ENCODE measurements at places on chromosomes 2 and 18. TPM values are rescaled to one million over a fixed set of nuclear protein-coding genes. Genes with fewer than 3 reads are reported as not detected.

KCNS3 gene
- 5.2 TPM for total RNA-seq

- no peak for DNase-seq
- H3K36me3 ChIP-seq, result no peaks in the 10 kb centered on the region
- no peak overlapping the region for H3K4me3 ChIP-seq
- H3K27ac ChIP-seq, result no peak overlapping the region
Measured at GRCh38 chr2:126042089-126042488, 613.9 kb upstream of the GYPC start.

GRCh38 chr2:75155115-75155514 lies 44.2 kb downstream of the TACR1 start:
- H3K4me3 ChIP-seq, result no peak overlapping the region
- no peak for DNase-seq
- H3K27me3 ChIP-seq, result peaks cover 14% of the 10 kb centered on the region
- no peaks in the 10 kb centered on the region for H3K4me1 ChIP-seq
- no peak overlapping the region for H3K27ac ChIP-seq

DNA sequence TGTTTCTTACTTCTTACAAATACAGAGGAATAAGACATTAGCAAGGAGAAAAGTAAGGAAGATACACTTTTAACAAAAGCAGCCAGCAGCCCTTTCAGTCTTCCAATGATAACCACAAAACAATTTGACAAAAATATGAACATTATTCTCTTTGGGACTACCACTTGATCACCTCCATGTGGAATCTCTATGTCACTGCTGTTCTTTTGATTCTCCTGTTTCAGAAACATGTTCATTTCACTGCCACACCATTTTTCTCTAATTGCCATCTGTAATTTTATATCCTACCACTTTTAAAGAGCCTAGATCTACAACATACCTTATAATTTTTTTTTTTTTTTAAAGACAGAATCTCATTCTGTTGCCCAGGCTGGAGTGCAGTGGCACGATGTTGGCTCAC lies 10.9 kb downstream of the INO80D start:
- H3K4me1 ChIP-seq, result no peaks in the 10 kb centered on the region
- H3K4me3 ChIP-seq, result no peak overlapping the region
- DNase-seq, result no peak
- H3K36me3 ChIP-seq, result no peaks in the 10 kb centered on the region
- H3K27me3 ChIP-seq, result no peaks in the 10 kb centered on the region
- no peak overlapping the region for H3K27ac ChIP-seq

REG3A gene
- total RNA-seq, result not detected

GRCh38 chr18:78566065-78566464 lies 413.6 kb upstream of the SALL3 start:
- no peak overlapping the region for H3K27ac ChIP-seq
- H3K27me3 ChIP-seq, result no peaks in the 10 kb centered on the region
- H3K4me1 ChIP-seq, result no peaks in the 10 kb centered on the region
- DNase-seq, result no peak
- H3K36me3 ChIP-seq, result no peaks in the 10 kb centered on the region

KCNG3 gene
- total RNA-seq, result 1.5 TPM

GRCh38 chr18:69044215-69044614 lies 246.3 kb downstream of the CCDC102B start:
- no peaks in the 10 kb centered on the region for H3K4me1 ChIP-seq
- no peak overlapping the region for H3K27ac ChIP-seq
- no peaks in the 10 kb centered on the region for H3K36me3 ChIP-seq
- H3K4me3 ChIP-seq, result no peak overlapping the region
- no peak for DNase-seq

LIMS4 gene
- 1.1 TPM for total RNA-seq

CD226 gene
- total RNA-seq, result 1.2 TPM

RAX gene
- total RNA-seq, result not detected

- no peak overlapping the region for H3K4me3 ChIP-seq
- H3K36me3 ChIP-seq, result no peaks in the 10 kb centered on the region
- H3K27me3 ChIP-seq, result no peaks in the 10 kb centered on the region
- no peak for DNase-seq
Measured at GRCh38 chr2:127071901-127072328, 35.0 kb downstream of the BIN1 start.

SLC40A1 gene
- 1.5 TPM for total RNA-seq

- no peak overlapping the region for H3K27ac ChIP-seq
- no peaks in the 10 kb centered on the region for H3K27me3 ChIP-seq
- no peaks in the 10 kb centered on the region for H3K4me1 ChIP-seq
- DNase-seq, result no peak
- H3K4me3 ChIP-seq, result no peak overlapping the region
- peaks cover 5% of the 10 kb centered on the region for H3K36me3 ChIP-seq
Measured at GRCh38 chr2:241724975-241725870, 9.2 kb upstream of the D2HGDH start.

ALK gene
- total RNA-seq, result not detected

GRCh38 chr2:37792366-37792765 lies 120.9 kb upstream of the CDC42EP3 start:
- no peaks in the 10 kb centered on the region for H3K36me3 ChIP-seq
- no peaks in the 10 kb centered on the region for H3K4me1 ChIP-seq
- H3K27me3 ChIP-seq, result no peaks in the 10 kb centered on the region
- no peak for DNase-seq
- H3K27ac ChIP-seq, result no peak overlapping the region

CD302 gene
- 0.15 TPM for total RNA-seq

GRCh38 chr2:40700231-40700954 lies 248.5 kb upstream of the SLC8A1 start:
- H3K36me3 ChIP-seq, result no peaks in the 10 kb centered on the region
- no peak overlapping the region for H3K4me3 ChIP-seq
- no peaks in the 10 kb centered on the region for H3K4me1 ChIP-seq

- DNase-seq, result no peak
- H3K4me3 ChIP-seq, result no peak overlapping the region
- peaks cover 14% of the 10 kb centered on the region for H3K4me1 ChIP-seq
- no peaks in the 10 kb centered on the region for H3K27me3 ChIP-seq
- H3K27ac ChIP-seq, result no peak overlapping the region
Measured at GRCh38 chr2:178069551-178069950, 3.0 kb downstream of the PDE11A start.

LONRF2 gene
- total RNA-seq, result 1.6 TPM

GRCh38 chr2:96408616-96409015 lies 73.0 kb downstream of the NCAPH start:
- no peaks in the 10 kb centered on the region for H3K27me3 ChIP-seq
- no peak overlapping the region for H3K27ac ChIP-seq
- no peaks in the 10 kb centered on the region for H3K4me1 ChIP-seq
- DNase-seq, result no peak
- no peaks in the 10 kb centered on the region for H3K36me3 ChIP-seq

HOXD13 gene
- not detected for total RNA-seq

UGT1A8 gene
- not detected for total RNA-seq

DNA sequence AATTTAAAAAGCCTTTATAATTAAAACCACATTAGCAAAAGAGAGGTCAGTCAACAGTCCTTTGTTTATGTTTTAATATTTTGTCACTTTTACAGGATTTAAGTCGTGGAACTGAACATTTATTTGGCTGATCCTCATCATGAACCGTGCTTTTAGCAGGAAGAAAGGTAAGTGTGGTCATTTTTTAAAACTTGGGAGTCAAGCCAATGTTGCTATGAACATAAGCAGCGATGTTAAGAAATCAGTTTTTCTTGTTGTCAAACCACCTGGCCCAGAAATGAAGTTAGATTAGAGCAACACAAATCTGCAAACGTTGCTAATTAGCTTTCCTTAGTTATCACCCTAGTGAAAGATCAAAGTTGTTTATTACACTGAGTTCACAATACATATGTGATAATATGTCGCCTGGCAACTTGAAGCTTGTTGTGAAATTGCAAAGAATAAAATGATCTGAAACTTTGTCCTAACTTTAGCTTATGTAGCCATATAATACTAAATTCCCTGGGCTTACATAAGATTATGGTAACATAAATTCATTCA lies 186.0 kb downstream of the GULP1 start:
- H3K4me3 ChIP-seq, result no peak overlapping the region
- H3K4me1 ChIP-seq, result peaks cover 27% of the 10 kb centered on the region
- no peaks in the 10 kb centered on the region for H3K36me3 ChIP-seq

DNA sequence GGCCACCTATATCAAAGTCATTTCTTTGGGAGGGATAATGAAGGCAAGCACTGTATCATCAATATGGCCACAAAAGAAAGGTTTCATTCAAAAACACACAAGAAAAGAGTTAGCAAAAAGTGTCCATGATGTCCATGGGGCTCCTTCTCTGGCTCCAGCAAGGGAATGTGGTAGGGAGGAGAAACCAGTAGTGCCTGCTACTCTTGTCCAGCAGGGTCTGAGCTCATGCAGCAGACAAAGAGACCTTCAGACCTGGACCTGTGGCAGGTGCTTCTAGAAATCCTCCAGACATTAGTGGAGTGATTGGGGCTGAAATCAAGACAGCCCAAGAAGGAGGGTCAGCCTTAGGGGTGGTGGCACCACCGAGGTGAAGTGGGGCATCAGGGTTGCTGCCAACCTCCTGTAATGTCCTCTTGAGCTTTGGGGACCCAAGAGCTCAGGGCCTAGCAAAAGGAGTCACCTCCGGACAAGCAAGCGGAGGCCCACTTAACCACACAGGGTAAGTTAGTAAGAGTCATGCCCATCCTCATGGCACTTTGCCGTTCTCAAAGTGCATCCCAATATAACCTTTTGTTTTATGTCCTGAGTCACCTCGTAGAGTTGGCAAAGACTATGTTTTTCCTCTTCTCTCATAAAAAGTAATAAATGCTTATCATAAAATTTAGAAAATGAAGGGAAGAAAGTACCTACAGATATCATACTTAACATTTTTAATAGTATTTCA lies 112.6 kb upstream of the YPEL5 start:
- DNase-seq, result no peak
- no peak overlapping the region for H3K4me3 ChIP-seq
- no peak overlapping the region for H3K27ac ChIP-seq
- peaks cover 60% of the 10 kb centered on the region for H3K27me3 ChIP-seq
- no peaks in the 10 kb centered on the region for H3K4me1 ChIP-seq
- no peaks in the 10 kb centered on the region for H3K36me3 ChIP-seq

OSBPL6 gene
- total RNA-seq, result 11.6 TPM

DNA sequence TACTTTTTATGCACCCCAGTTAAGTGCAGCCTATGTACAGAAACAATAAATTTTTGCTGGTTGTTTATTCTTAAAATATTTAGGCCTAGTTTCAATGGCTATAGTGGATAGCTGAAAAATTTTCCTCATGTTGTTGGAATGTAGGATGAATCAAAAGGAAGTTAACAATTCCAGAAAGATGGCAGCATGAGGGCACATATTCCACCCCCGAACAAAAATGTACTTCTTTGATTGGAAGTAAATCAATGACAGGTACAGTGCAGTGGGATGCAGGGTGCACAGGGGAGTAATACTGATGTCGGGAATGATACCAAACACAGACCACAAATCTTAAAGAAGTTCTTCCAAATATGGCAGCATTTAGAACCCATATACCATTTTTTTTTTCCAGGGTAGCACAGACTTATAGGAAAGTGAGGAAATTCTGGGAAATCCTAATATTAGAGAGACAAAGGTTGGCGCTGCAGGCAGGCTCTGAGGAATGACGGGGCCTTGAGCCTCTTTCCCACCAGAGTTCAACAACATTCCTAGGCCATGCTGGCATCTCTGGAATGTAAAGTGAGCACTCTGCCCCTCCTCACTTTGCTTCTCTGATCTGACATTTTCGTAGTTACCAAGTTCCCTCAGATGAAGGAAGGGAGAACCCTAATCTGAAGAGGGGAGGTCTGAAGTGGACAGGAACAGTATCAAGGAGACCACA lies 36.6 kb upstream of the IKZF2 start:
- H3K4me3 ChIP-seq, result no peak overlapping the region
- H3K36me3 ChIP-seq, result no peaks in the 10 kb centered on the region
- DNase-seq, result no peak
- H3K27ac ChIP-seq, result no peak overlapping the region

MYO3B gene
- not detected for total RNA-seq

TMEM131 gene
- 51.5 TPM for total RNA-seq

GRCh38 chr2:100109986-100110613 lies 32.3 kb downstream of the AFF3 start:
- H3K4me3 ChIP-seq, result no peak overlapping the region
- peaks cover 51% of the 10 kb centered on the region for H3K27me3 ChIP-seq
- H3K27ac ChIP-seq, result no peak overlapping the region
- no peaks in the 10 kb centered on the region for H3K4me1 ChIP-seq
- no peaks in the 10 kb centered on the region for H3K36me3 ChIP-seq
- DNase-seq, result no peak

DNA sequence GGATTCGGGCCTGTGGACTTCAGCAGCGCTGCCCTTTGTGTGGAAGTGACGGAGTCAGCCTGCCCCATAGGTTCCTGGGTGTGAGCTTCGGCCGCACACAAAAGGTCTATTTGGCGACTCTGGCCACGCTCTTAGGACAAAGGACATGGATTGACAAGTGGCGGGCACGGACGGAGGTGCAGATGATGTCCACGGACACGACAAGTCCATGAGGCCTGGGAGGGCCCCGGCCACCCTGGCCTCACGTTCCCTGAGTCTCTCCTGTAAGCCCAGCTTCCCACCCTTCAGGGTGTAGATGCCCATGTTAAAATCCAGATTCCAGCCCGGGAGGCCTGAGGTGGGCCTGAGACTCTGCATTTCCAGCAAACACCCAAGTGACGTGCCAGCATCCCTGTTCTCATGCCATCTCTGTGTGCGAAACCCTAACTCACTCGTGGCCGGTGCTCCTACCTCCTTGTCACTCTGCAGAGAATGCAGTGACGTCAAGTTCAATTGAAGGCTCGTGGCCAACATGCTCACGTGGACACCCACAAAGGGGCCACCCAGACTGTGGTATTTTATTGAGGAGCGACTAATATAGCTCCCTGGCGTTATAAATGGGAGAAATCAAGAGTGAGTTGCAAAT lies 111.7 kb downstream of the RTP5 start:
- H3K36me3 ChIP-seq, result no peaks in the 10 kb centered on the region
- H3K27me3 ChIP-seq, result no peaks in the 10 kb centered on the region
- H3K27ac ChIP-seq, result no peak overlapping the region
- no peaks in the 10 kb centered on the region for H3K4me1 ChIP-seq
- no peak for DNase-seq

MGAT5 gene
- 34.0 TPM for total RNA-seq

REG1A gene
- 5.2 TPM for total RNA-seq

GAD1 gene
- 11.0 TPM for total RNA-seq

PLCL1 gene
- 0.07 TPM for total RNA-seq

EDAR gene
- 0.15 TPM for total RNA-seq

- H3K27me3 ChIP-seq, result no peaks in the 10 kb centered on the region
- no peaks in the 10 kb centered on the region for H3K4me1 ChIP-seq
- no peak overlapping the region for H3K27ac ChIP-seq
- no peak overlapping the region for H3K4me3 ChIP-seq
- DNase-seq, result no peak
Measured at GRCh38 chr2:150023044-150023443, 435.5 kb upstream of the MMADHC start.

- no peaks in the 10 kb centered on the region for H3K4me1 ChIP-seq
- H3K4me3 ChIP-seq, result no peak overlapping the region
- peak; percentile 34 for DNase-seq
- H3K36me3 ChIP-seq, result peaks cover 13% of the 10 kb centered on the region
Measured at GRCh38 chr2:64586883-64587481, 62.9 kb downstream of the AFTPH start.

DNA sequence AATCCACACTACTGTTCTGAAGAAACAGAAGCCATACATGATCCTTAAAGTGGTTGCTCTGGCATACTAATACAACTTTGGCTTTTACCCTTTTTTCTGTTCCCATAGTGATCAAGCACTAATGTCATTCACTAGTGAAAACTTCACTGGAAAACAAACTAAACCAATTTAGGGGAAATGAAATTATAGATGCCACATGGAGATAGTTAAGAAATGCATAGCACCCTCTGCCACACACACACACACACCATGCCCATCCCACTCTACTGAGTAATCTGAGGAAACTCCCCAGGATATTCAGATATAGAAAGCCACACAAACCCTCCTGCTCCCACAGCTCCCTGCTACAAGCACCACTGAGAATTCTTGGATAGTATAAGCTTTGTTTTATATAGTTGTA lies 39.1 kb downstream of the SLC3A1 start:
- H3K27ac ChIP-seq, result no peak overlapping the region
- H3K27me3 ChIP-seq, result no peaks in the 10 kb centered on the region

DLGAP1 gene
- 0.39 TPM for total RNA-seq

Measured in HCT116 (cell line).